ENCODE measurements at places on chromosomes 3 and 15.

DNA sequence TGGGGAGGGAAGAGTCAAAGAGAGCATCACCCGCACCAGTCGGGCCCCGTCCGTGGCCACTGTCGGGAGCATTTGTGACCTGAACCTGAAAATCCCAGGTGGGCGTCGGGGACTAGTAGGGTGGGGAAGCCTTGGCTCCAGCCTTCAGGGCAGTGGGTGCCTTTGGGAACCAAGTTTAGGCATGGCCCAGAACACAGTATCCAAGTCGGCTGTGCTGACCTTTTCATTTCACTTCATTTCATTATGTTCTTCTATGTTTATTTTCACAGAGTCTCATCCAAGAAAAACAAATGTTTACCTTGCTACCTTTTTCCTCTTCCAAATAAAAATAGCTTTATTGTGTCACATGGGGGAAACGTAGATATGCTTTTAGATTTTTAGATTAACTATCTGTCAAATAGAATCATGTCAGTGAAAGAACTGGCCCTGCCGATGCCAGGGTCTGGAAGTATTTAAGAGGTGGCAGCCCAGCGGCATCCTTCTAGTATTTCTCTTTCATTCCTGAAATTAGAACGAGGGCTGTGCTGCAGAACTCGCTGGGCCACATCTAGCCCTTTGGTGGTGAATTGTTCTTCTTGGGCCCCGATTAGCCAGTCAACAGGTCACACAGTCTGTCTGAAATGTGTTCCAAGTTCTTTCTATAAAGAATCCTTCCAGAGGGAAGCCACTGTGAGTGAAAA is 60.5 kb downstream of the DNASE1L3 start:
- DNase-seq, result no peak

- no peak for DNase-seq
Observed at GRCh38 chr3:194757647-194758061, 72.0 kb downstream of the FAM43A start.

DNA sequence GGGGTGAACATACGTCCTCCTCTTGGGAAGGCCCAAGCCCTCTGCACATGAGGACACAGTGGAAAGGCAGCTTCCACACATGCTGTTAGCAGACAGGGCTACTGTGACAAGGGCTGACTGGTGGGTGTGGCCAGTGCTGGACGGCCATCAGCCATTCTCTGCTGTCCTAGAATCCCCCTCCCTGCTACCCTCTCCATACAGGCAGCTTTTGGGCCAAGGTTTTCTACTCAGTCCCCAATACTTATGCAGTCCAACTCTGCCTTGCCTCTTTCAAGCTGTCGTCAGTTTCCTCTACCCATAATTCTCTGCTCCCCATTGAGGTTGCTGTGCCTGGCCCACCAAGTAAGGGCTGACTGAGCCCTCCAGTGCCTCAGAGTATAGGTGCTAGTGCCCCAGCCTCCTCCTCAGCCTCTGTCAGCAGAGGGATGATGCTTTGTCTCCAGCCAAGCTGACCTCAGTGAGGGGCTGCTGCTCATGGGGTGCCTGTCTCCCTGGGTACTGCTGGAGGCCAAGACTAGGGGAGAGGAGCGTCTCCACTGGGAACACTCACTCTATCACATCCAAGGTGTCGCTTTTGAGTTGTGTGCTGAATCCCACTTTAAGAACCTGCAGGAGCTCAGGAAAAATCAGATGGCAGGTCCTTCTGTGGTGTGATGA is 2.8 kb downstream of the LOXL1 start:
- DNase-seq, result no peak

- no peak for DNase-seq
Observed at GRCh38 chr3:87462228-87462627, 185.8 kb upstream of the POU1F1 start.

- peak; percentile 39 for DNase-seq
Observed at GRCh38 chr15:68875377-68876116, 54.8 kb upstream of the SPESP1 start.

DNA sequence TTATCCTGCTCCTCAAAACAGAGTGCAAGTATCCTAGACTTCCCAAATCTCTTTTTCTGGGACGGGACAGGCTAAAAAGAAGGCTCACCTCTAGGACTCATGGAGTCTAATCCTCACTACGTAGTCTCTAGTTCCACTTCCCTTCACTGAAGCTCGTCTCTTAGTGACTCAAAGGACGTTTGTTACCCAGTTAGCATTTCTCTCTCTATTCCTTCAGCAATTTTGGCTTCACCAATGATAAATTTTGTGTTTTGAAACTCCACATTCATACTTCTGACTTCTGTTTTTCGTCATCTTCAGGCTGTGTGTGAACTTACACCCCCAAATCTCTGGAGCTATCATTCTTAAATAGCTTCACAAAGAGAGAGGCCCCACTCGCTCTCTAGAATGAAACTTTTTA is 627.1 kb downstream of the NAALADL2 start:
- DNase-seq, result no peak

- DNase-seq, result no peak
Observed at GRCh38 chr3:157819270-157820156, 286.7 kb downstream of the SHOX2 start.

- no peak for DNase-seq
Observed at GRCh38 chr15:74795966-74796625, 14.2 kb downstream of the CSK start.

DNA sequence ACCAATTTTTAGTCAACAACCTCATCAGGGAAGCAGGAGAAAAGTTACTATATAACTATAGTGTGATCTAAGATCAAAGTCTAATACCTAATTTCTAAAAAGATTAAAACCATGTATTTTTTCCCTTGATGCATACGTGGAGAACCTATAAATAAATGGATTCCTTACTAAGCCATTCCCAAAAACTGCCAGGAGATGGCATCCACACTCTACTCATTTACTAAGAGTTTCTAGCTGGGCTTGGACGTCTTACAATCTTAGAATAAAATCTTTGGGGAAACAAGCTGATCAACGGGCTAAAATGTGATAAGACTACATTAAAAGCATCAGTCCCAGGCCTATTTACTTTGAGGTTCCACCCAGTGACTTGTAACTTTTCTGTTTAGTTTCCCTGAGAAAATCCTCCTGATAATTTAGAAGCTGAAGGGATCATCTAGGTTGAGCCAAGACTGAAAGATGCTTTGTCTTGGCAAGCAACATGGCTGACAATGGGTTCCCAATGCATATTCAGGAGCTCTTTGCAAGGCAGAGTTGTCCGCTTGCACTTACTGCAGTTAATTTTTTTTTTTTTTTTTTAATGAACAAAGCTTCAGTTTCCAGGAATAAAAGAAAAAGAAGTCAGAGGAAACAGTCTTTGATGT is 85.5 kb upstream of the FGF12 start:
- DNase-seq, result no peak

DNA sequence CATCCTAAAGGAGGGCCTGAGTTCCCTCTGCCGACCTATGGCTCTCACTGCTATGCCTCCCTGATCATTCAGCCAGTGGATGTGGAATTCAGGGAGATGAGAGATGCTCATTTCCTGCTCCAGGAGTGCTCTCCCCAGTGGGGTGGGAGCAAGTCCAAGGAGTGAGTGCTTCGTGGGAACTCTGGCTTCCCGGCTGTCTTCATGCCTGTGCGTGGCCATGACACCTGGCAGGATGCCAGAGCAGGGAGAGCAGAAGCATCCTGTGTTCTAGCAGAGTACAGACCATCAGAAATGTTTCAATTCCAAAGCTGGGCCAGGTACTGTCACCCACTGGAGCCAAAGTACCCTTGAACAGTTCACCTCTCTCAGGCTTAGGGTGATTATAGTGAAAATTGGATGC is 45.1 kb downstream of the APH1B start:
- DNase-seq, result no peak

- no peak for DNase-seq
Observed at GRCh38 chr3:127614928-127615589, 13.9 kb upstream of the PODXL2 start.

DNA sequence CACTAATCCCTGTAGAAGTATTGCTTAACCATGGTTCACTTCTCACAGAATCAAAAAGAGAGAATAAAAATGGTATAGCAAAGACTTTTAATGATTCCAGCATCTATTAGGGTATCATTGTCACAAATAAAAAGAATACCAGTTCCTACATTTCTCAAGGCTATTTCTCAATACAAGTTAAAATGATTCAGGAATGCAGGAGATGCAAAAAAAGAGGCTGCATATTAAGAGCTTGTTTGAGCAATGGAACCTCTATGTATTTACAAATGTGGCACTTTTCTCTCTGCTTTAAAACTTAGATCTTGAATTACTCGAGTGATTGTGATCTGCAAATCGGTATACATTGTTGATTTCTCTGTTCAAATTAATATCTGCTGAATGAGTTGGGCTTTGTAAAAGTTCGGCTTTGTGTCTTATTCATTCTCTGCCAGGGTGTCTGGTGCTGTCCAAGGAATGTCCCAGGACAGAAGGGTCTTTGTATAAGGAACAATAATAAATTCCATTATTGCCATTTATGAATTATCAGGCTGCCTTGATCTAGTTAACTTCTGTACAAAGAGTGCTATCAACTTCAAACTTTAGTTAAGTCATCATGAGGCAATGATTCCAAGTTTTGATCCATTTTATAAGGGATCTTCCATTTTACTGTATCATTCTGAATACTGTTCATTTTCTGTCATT is 364.2 kb downstream of the RBMS3 start:
- no peak for DNase-seq

GRCh38 chr3:42066516-42067181 is 24.5 kb upstream of the TRAK1 start:
- DNase-seq, result no peak

DNA sequence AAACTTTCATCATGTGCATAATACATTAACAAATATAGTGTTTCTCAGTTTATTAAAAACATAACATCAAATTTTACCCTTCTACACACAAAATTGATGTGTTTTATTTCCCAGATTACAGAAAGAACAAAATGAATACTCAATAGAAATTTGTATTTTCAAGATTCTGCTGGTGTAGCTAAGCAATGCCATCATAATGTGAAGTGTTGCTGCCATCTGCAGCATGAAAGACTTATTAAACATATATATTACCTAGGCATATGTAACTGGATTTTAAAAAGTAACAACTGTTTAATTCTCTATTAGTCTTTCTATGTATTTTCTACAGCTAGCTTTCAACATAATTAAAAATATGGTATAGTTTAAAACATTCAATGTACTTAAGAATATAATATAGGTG is 27.5 kb downstream of the PLSCR5 start:
- DNase-seq, result no peak

- no peak for DNase-seq
Observed at GRCh38 chr3:177615015-177615414, 417.7 kb upstream of the TBL1XR1 start.

DNA sequence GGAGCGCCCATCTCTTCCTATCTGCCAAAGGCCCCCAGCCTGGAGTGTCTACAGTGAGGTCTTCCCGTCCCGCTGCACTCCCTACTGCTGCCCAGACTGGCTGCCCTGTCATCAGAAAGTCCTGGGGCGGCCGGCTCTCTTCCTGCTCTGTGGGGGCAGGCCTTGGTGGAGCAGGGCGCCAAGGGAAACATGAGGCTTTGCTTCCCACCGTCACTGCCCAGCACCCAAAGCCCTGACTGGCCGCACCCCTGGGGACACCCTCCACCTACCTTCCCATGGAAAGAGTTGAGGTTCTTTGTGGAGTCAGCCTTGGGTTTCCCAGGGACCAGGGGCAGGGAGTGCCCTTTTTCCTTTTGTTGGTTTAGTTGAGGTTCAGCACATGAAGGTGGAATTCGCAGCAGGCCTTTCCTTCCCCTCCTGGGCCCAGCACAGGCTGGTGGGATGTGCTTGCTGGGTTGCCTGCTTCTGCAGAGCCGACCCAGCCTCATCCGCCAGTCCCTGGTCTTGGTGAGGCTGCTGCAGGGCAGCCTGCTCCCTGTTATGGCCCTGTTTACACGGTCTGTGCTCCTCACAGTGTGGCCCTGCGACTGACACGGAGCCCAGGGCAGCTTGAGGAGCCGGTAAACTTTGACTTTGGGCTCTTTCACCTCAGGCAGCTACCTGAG is 51.8 kb upstream of the PLXNA1 start:
- no peak for DNase-seq

DNA sequence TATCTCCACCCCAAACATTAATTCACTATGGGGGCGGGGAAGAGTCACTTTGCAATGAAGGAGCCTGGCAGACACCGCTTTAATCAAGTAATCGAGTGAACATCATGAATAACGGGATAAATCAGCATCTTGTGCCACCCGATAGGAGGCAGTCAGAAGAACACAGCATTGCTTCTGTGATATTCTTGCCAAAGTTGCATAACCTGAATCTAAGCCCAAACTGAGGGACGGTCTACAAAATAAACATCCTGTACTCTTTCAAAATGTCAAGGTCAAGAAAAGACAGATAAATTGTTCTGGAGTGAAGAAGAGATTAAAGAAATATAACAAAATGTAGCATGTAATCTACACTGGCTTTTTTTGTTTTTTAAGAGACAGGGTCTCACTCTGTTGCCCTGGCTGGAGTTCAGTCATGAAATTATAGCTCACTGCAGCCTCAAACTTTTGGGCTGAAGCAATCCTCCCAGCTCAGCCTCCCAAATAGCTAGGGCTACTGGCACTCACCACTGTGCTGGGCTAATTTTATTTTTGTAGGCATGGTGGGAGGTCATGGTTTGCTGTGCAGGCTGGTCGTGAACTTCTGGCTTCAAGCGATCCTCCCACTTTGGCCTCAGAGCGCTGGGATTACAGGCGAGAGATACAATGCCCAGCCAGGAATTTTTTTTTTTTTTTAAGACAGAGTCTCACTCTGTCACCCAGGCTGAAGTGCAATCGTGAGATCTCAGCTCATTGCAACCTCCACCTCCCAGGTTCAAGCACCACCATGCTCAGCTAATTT is 20.1 kb upstream of the VWA5B2 start:
- DNase-seq, result no peak

DNA sequence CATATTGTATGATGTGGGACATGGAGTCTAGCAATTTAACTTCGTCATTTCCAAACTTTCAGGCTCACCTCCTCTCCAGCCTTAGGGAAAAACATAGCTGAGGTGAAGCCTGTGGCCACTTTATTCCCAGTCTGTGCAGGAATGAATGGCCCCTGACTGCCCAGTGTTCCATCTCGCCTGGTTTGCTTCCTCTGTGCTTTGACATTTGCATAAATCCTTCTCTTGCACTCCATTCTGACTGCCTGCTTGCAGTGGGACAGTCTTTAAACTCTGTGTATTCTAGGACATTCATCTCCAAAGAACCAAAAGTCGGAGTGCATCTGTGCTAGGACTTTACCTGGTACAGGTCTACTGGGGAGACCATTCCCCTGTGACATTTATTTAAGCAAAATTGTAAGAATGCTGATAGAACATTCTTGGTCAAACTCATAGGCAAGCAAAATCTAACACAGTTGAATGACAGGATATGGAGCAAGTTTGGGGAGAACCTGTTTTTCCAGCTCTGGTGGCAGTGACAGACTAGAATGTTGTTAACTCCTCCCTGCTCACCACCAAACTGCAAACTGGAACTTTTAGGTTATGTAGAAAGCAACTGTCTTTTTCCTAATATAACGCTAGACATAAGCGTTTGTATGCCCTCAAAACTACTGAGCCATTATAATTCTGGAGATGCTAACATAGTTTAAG is 22.1 kb downstream of the TMED3 start:
- DNase-seq, result no peak

GRCh38 chr15:94119298-94119811 is 112.0 kb upstream of the MCTP2 start:
- DNase-seq, result no peak

Measured in BJ (cell line).